ENCODE measurements at places on chromosomes 13 and 19. TPM values are rescaled to one million over a fixed set of nuclear protein-coding genes. Genes with fewer than 3 reads are reported as not detected.

DNA sequence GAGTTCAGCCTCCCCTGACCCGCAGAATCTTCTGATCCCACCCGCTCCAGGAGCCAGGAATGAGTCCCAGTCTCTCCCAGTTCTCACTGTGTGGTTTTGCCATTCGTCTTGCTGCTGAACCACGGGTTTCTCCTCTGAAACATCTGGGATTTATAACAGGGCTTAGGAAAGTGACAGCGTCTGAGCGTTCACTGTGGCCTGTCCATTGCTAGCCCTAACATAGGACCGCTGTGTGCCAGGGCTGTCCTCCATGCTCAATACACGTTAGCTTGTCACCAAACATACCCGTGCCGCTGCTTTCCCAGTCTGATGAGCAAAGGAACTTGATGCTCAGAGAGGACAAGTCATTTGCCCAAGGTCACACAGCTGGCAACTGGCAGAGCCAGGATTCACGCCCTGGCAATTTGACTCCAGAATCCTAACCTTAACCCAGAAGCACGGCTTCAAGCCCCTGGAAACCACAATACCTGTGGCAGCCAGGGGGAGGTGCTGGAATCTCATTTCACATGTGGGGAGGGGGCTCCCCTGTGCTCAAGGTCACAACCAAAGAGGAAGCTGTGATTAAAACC lies 1.1 kb upstream of the APOE start:
- no peak for DNase-seq
- H3K36me3 ChIP-seq = peaks cover 26% of the 10 kb centered on the region
- no peak overlapping the region for H3K27ac ChIP-seq
- H3K4me3 ChIP-seq = no peak overlapping the region
- H3K27me3 ChIP-seq = peaks cover 9% of the 10 kb centered on the region

GRCh38 chr13:98187155-98187964 lies 10.3 kb upstream of the RNF113B start:
- H3K27me3 ChIP-seq = no peaks in the 10 kb centered on the region
- no peaks in the 10 kb centered on the region for H3K36me3 ChIP-seq
- no peak overlapping the region for H3K4me3 ChIP-seq
- DNase-seq = no peak
- H3K27ac ChIP-seq = no peak overlapping the region

DNA sequence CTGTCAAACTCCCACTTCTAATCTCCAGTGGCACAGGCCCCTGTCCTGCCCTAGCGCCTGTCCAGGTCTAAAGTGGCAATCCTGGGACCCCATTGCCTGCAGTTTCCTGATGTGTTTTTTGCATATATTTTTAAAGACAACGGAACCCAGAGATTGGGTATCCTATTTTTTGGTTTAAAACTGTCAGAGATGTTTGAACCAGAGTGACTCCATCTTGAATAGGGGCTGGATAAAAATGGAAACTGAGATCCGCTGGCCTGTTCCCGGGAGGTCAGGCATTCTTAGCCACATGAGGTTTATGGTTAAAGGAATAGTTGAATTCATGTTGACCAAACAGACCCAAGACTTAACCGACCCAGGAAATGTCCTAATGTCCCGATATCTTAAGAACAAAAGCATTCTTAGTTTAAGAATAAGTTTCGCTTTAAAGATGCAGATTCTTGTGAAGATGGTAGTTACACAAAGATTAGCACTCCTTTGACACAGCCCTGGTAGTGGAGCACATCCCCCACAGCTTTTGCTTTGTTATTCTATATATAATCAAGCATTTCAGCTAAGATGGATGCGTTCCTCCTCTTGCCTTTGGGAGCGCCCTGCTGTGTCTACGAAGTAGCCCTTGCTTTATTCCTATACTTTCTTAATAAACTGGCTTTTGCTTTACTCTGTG lies 332.1 kb downstream of the UQCRFS1 start:
- no peak for DNase-seq
- H3K27ac ChIP-seq = no peak overlapping the region
- H3K4me3 ChIP-seq = no peak overlapping the region
- H3K36me3 ChIP-seq = no peaks in the 10 kb centered on the region
- H3K4me1 ChIP-seq = no peaks in the 10 kb centered on the region
- H3K27me3 ChIP-seq = no peaks in the 10 kb centered on the region

DNA sequence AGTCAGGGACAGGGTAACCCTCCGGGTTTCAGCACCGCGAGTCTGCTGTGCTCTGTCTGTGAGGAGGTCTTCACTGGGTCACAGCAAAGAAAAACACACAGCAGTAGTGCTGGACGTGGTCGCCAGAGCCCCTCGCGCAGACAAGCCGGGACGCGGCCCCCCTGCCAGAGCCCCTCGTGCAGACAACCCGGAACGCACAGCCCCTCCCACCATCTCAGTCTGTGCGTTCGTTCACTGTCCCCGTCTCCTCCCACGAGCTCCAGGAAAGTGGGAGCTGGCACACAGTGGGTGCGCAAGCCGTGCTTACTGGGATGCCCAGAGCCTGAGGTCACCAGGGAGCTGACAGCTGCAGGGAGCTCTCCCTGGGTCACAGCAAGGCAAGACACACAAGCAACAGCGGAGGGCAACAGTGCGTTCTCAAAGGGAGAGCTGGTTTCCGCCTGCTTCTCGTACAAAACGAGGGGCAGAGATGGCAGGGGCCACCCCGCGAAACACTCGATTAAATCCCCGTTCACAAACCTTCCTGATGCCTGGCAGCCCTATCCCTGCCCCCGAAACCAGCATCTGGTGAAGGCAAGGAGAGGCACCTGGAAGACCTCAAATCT lies 3.2 kb upstream of the PLPP2 start:
- DNase-seq = no peak
- no peak overlapping the region for H3K4me3 ChIP-seq
- H3K4me1 ChIP-seq = peaks cover 17% of the 10 kb centered on the region

Gene TNFSF11
- not detected for polyA plus RNA-seq

- H3K27ac ChIP-seq = no peak overlapping the region
- no peak for DNase-seq
- H3K4me1 ChIP-seq = no peaks in the 10 kb centered on the region
- no peak overlapping the region for H3K4me3 ChIP-seq
These were observed 265.7 kb downstream of the ABCC4 start for GRCh38 chr13:95035311-95036109.

- DNase-seq = no peak
- H3K27me3 ChIP-seq = no peaks in the 10 kb centered on the region
- H3K4me3 ChIP-seq = no peak overlapping the region
- no peaks in the 10 kb centered on the region for H3K36me3 ChIP-seq
- no peaks in the 10 kb centered on the region for H3K4me1 ChIP-seq
These were observed 1445.9 kb downstream of the PCDH9 start for GRCh38 chr13:65784088-65784816.

- H3K27ac ChIP-seq = no peak overlapping the region
- H3K4me3 ChIP-seq = no peak overlapping the region
- peaks cover 33% of the 10 kb centered on the region for H3K4me1 ChIP-seq
- H3K27me3 ChIP-seq = no peaks in the 10 kb centered on the region
- peaks cover 3% of the 10 kb centered on the region for H3K36me3 ChIP-seq
These were observed 2.4 kb downstream of the CUL4A start for GRCh38 chr13:113211774-113212173.

DNA sequence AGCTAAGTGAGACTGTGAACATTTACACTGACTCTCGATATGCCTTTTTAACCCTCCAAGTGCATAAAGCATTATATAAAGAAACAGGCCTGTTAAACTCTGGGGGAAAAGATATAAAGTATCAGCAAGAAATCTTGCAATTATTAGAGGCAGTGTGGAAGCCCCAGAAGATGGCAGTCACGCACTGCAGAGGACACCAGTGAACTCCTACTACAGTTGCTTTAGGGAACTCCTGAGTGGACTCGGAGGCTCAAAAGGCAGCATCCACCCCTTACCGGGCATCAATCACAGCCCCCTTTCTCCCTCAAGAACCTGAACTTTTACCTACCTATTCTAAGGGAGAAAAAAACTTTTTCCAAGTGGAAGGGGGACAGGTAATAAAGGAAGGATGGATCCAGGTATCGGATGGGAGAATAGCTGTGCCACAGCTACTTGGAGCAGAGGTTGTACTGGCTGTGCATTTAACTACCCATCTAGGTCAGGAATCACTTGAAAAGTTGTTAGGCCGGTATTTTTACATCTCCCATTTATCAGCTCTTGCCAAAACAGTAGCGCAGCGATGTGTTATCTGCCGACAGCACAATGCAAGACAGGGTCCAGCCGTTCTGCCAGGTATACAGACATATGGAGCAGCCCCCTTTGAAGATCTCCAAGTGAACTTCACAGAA lies 80.1 kb downstream of the ZNF486 start:
- DNase-seq = no peak
- H3K27me3 ChIP-seq = no peaks in the 10 kb centered on the region
- no peaks in the 10 kb centered on the region for H3K36me3 ChIP-seq
- H3K4me3 ChIP-seq = no peak overlapping the region
- no peak overlapping the region for H3K27ac ChIP-seq

Gene LGALS7B
- 7,133 TPM for polyA plus RNA-seq

DNA sequence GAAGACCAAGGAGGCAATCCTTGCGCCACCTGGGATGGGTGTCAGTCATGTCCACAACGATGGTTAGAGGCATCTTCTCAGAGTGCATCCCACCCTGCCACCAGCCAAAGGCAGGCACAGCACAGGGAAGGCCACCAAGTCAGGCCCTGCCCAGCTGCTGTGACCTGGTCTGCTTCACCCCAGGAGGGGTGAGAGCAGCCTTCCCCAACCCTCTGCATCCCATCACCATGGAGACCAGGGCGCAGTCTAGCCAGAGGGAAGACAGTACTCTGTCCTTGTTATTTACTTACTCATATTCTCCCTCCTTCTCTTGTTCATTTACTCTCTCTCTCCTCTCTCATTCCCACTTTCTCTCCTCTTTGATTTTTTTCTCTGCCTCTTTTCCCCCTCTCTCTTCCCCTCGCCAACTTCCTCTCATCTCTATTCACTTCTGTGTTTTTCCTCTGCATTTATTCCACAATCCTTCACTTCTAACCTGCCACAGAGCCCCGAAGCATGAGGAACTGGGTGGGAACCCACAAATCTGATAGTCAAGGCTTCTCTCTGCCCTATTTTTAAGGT lies 749.4 kb downstream of the UQCRFS1 start:
- H3K27me3 ChIP-seq = no peaks in the 10 kb centered on the region
- H3K36me3 ChIP-seq = no peaks in the 10 kb centered on the region
- H3K4me3 ChIP-seq = no peak overlapping the region
- no peak for DNase-seq
- H3K27ac ChIP-seq = no peak overlapping the region
- H3K4me1 ChIP-seq = peaks cover 7% of the 10 kb centered on the region

Gene OR4F17
- polyA plus RNA-seq = not detected

DNA sequence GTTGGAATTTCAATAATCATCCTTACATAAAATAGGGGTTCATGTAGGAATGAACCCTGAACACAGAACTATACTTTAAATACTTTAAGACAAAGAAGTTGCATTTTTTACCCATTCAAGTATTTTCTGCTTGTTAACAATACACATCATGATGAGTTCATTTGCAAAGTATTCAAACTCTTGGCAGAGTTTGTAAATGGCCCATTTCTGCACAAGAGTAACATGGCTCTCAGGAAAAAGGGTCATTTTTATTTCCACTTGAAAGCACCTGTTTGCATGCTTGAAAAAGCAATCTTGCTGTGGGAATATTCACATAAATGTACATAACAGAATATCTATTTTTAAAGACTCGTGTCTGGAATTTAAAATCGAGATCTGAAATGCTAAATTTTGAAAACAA lies 18.1 kb downstream of the ESD start:
- H3K27me3 ChIP-seq = no peaks in the 10 kb centered on the region
- no peaks in the 10 kb centered on the region for H3K4me1 ChIP-seq
- H3K4me3 ChIP-seq = no peak overlapping the region

All from keratinocyte (primary cell).